ENCODE measurements at places on chromosomes 16 and 17.

- peak; percentile 62 for DNase-seq
These were observed 35.3 kb downstream of the CUEDC1 start for GRCh38 chr17:57919918-57920317.

DNA sequence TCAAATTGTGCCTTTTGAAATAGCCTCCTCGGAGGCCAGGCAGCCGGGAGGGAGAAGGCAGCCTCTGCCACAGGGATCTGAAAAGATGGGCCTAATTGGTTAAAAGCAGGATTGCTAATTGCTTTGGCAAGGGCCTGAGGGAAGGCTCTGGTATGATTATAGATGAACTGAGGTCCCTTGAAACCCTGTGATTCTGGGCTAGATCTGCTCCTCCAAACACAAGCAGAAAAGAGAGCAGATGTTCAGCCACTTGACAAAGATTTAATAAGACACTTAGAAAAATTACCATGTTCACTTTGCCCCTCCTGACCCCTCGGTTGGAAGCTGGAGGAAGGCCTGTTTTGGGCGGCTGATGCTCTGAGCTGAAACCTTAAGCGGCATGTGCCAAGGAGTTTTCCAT is 209.5 kb upstream of the MPHOSPH6 start:
- DNase-seq: peak; percentile 99

DNA sequence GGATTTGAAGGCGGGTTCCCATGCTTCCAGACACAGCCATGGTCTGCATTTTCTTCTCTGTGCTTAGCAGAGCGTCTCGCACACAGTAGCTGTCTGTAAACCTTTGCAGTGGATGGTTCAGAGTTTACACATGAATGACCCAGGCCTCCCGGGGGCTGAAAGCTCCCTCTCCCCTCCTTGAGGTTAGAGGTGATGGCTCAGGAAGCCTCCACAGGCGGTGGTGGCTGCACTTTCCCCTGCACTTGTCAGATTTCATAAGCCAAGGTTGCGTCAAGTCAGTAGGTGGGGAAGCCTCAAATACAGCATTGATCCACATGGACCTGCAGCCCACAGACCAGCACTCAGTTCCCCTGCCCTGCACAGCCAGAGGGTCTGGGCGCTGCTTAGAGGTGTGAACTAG is 211.9 kb downstream of the KATNIP start:
- no peak for DNase-seq

GRCh38 chr16:35562471-35562870 is 2103.1 kb downstream of the TP53TG3F start:
- DNase-seq: no peak

DNA sequence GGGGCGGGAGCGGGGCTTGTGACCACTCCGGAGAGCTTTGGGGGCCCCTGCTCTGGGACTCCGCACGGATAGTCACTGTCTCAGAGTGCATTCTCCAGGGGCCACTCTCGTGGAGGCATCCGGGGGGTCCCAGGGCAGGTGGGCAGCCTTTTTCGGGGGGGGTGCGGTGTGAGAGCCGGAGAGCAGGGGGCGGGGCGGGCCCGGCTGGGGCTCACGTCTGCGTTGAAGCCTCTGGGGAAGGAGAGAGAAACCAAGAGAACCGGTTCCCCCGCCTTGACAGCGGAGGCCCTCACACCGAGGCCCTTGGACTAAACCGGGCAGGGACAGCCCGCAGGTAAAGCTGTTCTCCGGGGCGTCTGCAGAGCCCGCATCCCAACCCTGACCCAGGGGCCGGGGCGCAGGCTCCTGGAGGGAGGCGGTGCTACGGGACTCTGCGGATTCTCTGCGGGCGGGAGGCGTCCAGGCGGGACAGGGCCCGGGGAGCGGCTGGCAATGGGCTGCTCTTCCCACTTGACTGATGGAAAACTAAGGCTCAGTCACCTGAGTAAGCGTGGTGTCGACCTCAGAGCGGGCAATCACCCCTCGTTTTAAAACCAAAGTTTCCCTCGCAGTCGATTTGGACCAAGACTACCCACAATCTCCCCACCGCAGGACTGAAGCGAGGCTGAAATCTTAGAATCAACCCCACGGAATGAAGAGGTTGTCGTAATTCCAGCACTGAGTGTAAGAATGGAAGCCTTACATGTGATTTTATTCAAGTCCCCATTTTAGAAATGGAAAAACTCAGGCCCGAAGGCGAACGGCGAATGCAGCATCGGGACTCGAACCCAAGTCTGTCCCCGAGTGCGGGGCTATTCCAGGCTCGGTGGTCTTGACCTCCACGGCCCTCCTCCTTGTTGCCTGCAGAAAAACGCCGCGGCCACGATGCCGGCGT is 49.6 kb upstream of the AMZ2 start:
- DNase-seq: no peak

- no peak for DNase-seq
These were observed 169.5 kb downstream of the HS3ST3B1 start for GRCh38 chr17:14470417-14470816.

- DNase-seq: no peak
These were observed 3.3 kb upstream of the KCTD11 start for GRCh38 chr17:7348478-7349242.

DNA sequence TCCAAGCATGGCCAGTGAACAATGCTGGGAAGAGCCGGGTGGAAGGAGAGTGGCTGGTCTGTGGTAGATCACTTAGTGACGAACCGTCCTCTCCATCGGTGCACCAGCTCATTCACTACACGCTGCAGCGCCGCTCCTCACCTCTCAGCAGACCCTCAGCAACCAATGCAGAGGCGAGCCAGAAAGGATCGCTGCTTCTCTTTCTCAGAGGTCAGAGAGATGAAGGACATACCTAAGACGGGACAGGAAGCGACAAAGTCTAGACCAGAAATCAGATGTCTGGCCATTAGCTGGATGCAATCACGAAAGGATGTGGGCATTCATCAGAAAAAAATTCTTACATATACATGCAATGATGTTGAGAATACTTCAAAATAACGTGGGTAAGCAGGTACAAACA is 26.9 kb downstream of the NSMCE1 start:
- no peak for DNase-seq

- peak; percentile 18 for DNase-seq
These were observed 7.5 kb upstream of the EDC4 start for GRCh38 chr16:67865318-67865717.

- no peak for DNase-seq
These were observed 11.9 kb downstream of the MAP3K3 start for GRCh38 chr17:63634163-63634562.

- DNase-seq: no peak
These were observed 5.3 kb downstream of the AXIN1 start for GRCh38 chr16:347203-347602.

DNA sequence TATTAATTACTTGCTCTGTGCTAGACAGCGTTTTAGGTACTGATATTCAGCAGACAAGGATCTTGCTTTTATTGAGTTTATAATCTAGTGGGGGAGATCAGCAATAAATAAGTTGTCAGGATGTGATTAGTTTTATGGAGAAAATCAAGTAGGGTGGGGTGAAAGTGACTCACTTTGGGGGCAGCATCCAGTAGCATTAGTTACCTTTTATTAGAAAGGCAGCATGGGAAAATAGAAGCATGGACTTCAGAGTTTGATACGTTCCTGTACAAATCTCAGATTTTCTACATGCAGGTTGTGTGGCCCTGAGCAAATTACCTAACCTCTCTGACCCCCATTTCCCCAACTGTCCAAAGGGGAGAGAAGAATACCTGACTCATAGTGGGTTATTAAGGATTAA is 42.5 kb downstream of the SPECC1 start:
- DNase-seq: no peak

DNA sequence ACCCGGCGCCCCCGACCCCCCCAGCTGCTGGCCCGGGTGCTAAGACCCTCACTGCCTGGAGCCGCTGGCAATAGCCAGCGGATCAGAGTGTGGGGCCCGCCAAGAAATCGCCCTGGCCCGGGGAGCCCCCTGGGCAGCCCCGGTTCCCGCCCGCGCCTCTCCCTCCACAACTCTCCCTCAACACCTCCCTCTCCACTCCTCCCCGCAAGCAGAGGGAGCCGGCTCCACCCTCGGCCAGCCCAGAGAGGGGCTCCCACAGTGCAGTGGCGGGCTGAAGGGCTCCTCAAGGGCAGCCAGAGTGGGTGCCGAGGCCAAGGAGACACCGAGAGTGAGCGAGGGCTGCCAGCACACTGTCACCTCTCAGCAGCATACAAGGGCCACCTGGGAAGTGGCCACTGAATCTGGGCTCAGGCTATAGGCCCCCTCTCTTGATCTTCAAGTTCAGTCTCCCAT is 385.5 kb downstream of the SEC14L1 start:
- no peak for DNase-seq

DNA sequence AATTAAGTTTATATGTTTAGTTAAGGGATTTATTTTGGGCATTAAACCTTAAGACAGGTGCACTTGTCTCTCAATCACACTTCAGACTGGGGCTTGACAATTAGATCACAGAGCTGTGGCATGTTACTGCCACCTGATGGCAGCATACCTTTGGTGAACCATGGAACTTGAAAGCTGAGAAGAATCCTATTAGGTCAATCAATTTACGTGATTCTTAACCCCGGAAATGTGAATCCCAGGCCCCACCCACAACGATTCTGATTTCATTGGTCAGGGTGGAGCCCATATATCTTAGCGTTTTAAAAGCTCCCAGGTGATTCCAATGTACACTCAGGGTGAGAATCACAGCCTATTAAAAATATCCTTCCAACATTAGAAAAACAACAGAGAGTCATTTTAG is 91.0 kb downstream of the GSG1L start:
- peak; percentile 97 for DNase-seq

- DNase-seq: no peak
These were observed 56.2 kb upstream of the DNAJA2 start for GRCh38 chr16:47029724-47030123.

- DNase-seq: no peak
These were observed 64.3 kb downstream of the PGS1 start for GRCh38 chr17:78442648-78443218.

DNA sequence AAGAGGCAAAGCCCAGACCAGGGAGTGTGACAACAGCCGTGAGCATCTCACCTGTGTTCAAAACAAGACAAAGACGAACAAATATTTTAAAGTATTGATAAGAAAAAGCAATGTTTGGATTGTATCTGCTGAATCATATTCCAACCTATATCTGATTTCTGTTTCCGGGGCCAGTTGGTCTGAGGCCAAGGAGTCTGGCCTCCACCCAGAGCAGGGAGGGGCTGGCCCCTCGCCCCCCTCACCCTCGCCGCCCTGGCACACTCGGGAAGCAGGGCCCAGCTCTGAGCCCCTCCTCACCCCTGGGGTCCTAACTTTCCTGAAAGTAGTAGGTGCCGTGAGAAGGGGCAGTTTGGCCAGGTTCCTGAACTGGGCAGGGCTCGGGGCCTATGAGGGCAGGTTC is 48.0 kb downstream of the ACTG1 start:
- no peak for DNase-seq

GRCh38 chr17:43766413-43767052 is 7.9 kb upstream of the SOST start:
- DNase-seq: peak; percentile 59

DNA sequence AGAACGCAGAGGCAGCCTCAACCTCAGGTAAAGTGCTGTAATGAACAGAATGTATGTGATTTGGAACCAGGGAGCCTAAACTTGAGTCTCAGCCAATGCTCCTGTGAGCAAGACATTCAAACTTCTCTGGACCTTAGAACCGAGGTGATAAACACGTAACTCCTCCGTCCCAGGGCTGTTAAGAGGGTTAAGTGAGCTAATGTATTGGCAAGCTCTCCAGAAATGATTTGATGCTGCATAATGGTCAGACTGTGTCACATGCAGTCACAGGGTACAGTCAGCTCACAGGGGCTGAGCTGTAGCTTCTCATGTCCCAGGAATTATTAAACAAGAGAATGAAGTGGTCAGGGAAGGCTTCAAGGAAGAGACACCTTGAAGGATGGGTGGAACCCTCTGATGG is 10.0 kb upstream of the SLC4A1 start:
- no peak for DNase-seq

GRCh38 chr17:42387661-42388380 is 421 bp downstream of the STAT3 start:
- peak; percentile 73 for DNase-seq

- no peak for DNase-seq
These were observed 24.8 kb downstream of the RAD51D start for GRCh38 chr17:35094902-35095301.

- no peak for DNase-seq
These were observed 24.7 kb upstream of the CIITA start for GRCh38 chr16:10852286-10852685.

DNA sequence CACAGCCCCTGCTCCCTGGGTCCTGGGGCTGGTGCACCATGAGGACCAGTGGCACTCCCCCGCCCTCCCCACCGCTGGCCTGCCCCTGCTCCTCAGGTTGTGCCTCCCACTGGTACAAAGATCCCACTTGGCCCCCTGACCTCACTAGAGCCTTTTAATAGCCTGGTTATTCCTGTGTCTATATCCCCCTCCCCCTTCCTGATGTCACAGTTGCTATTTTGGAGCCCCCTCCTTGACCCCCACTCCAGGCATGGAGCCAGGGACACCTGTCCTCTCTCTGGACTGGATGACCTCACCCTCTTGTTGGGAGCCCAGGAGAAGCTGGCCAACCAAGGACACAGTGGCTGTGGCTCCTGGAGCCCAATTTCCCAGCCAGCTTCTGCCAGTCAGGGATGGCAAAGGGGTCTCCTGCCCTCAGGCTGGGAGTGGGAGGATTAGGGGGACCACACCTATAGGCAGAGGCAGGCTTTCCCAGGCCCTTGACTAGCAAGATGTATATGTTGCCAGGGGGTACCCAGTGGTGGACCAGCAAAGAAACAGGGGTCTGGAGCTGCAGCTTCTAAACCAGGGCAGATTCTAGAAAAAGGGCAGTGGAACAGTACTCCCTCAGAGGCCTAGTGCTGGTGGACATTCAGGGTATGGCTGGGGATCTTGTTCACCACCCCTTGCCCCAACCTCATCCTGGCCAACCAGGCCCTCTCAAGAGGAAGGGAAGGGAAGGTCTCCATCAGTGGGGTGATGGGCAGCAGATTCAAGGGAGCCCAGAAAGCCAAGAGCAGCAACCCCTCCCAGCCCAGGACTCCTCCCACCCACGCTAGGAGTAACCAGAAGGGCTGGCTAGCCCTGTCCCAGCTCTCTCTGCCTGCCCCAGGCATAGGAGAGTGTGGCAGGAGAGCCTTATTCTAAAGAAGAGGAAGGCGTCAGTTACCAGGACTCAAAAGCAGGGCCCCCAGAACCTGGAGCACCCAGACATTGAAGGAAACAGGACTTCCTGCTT is 10.9 kb downstream of the HDAC5 start:
- DNase-seq: no peak

DNA sequence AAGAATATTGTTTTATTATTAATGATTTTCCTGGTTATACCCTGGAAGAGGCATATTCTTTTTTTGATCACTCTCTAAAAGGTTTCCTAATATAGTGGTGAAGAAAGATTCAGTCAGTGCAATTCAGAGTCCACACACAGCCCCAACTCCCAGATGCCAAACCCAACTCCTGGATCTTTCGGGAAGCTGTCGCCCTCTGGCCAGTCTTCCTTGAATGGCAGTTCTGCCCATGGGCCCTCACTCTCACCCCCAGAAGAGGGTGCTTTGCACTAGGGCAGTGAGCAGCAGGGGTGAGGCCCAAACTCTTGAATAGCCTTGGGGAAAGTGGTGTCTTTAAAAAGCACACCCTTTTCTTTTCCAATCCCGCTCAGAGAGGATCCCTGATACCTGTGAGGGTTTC is 11.0 kb downstream of the KRT32 start:
- no peak for DNase-seq

GRCh38 chr17:378068-378467 is 25.5 kb upstream of the RPH3AL start:
- no peak for DNase-seq

Data from NCI-H524 (cell line).